Frontal cortex (tissue), 4 donors: ENCODE measurements at places on chromosomes 11 and 22. TPM values are rescaled to one million over a fixed set of nuclear protein-coding genes. Genes with fewer than 3 reads are reported as not detected.
A peak's percentile ranks its signal among the peaks of the same experiment; 100 is the strongest.

DNA sequence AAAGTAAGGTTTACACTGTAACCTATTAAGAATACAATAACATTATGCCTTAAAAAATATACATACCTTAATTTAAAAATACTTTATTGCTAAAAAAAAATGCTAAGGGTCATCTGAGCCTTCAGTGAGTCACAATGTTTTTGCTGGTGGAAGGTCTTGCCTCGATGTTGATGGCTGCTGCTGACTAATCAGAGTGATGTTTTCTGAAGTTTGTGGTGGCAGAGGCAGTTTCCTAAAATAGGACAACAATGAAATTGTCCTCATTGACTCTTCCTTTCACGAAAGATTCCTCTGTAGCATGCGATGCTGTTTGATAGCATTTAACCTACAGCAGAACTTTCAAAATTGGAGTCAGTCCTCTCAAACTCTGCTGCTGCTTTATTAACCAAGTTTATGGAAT is 97.6 kb downstream of the FAT3 start:
- DNase-seq, result no peak

DNA sequence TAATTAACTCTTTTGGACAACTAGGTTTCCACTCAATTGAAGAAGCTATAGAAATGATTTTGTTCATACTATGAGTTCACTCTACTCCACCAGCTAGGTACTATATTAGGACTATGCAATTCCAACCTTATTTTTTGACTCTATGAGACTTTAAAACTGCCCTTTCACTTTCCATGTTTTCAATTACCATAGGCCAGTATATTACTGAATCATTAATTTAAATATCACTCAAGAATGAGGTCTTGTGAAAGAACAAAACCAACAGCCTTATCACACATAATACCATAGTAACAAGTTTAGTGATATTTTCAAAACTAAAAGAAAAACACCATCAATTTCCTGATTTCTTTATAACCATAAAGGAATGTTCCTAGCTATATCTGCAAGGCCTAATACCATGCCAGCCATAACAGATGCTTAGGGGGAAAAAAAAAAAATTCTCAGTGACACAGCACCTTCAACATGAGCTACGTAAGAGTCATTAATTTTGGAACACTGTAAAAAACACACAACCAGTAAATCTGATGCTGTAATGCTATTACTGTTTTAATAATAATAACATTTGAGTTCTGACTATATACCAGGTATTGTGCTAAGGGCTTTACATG is 6.1 kb downstream of the DCUN1D5 start:
- DNase-seq, result no peak

GRCh38 chr11:119222308-119222707 is 16.2 kb downstream of the CBL start:
- DNase-seq, result peak; percentile 29

Gene OAF
- 1.2 TPM for total RNA-seq

DNA sequence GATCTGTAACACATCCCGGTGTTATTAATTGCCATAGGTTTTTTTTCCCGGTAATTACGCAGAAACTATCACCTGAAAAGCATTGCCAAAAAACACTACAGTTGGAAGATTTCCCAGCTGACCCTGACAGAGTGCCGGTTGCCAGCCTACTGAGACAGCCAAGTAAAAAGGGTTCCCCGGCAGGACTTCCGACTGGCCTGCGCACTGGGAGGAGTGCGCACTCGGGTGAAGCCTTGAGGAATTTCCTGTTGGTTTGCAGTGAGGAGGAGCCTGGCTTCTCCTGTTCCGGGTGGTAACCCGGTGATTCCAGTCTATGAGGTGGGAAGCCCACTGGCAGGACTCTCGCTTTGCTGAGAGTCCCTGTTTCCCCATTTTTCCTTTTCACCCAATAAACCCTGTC is 52.1 kb downstream of the CNTF start:
- DNase-seq, result no peak

GRCh38 chr11:8717544-8717875 is 34.9 kb downstream of the RPL27A start:
- DNase-seq, result no peak

DNA sequence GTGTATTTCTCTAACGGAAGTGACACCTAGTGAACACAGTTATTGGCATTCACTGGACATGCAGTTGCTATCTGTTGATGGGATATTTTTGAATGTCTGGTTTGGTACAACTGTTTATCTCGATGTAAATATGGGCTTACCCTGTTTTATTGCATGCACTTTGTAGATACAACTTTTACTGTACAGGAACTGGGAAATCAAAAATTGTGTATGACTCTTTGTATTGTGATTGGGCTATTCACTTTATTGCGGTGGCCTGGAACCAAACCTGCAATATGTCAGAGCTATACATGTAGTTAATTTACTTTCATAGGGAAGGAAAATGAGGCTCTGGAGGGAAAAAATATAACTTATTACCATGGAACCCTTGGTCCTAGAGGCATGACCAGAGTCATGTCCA is 380.7 kb upstream of the KIRREL3 start:
- DNase-seq, result no peak

Gene OR2AT4
- total RNA-seq, result not detected

DNA sequence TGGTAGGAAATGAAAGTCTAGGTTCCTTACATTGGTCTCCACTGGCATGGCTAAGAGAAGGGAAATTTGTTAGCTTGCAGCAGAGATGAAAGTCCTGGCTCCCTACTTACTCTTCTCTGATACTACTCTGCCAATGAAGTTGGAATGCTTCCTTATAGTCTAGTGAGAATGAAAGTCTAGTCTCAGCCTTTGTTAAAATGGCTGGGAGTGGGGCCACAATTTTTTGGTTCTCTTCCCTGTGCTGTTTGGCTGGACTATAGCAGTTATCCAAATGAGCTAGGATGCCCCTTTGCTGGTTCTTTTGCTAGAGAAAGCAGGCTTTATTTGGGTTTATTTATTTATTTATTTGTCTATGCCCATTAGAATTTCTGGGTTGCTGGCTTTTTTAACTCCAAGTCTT is 414.3 kb downstream of the AASDHPPT start:
- DNase-seq, result no peak

GRCh38 chr11:120305286-120305685 is 19.8 kb upstream of the TLCD5 start:
- DNase-seq, result no peak

- no peak for DNase-seq
Measured at GRCh38 chr11:82992223-82992622, 79.5 kb downstream of the RAB30 start.

DNA sequence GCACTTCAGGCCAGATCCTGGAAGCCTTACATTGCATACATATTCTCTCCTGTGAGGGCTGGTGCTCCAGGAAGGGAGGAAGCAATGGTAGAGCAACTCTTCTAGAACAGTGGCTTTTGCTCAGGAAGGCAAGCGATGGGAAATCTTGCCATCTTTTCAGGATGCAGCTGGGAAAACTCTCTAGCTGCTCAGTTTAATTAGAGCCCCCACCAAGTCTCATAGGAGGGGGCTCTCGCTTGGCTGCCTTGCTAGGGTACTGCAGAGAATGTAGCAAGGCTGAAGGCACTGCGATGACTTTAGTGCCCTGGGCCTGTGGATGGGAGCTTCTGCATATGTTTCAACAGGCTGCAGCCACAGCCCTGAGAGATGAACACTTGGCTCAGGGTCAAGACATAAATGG is 357.2 kb upstream of the SYN3 start:
- DNase-seq, result no peak

DNA sequence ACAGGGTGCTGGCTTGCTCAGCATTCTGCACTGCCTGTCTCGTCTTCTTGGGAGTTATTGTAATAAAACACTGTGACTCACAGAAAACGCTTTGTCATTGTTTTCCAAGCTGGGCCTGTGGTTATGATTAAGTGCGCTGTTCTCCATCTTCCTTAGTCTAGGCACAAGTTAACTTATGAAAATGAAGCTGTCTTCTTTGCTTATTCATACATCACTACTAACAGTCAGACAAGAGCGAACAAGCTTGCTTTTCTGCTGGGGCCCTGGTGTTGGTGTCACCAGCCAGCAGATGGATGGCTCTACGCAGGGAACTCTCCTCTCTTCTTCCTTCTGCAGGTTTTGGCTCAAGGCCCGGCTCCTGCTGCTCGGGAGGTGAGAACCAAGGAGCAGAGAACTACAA is 380.1 kb upstream of the SYN3 start:
- no peak for DNase-seq

GRCh38 chr11:6655020-6655789 is 404 bp downstream of the DCHS1 start:
- peak; percentile 61 for DNase-seq

GRCh38 chr11:114064216-114064615 is 4.7 kb downstream of the ZBTB16 start:
- no peak for DNase-seq

Gene NPTXR
- total RNA-seq, result 10.6 TPM

DNA sequence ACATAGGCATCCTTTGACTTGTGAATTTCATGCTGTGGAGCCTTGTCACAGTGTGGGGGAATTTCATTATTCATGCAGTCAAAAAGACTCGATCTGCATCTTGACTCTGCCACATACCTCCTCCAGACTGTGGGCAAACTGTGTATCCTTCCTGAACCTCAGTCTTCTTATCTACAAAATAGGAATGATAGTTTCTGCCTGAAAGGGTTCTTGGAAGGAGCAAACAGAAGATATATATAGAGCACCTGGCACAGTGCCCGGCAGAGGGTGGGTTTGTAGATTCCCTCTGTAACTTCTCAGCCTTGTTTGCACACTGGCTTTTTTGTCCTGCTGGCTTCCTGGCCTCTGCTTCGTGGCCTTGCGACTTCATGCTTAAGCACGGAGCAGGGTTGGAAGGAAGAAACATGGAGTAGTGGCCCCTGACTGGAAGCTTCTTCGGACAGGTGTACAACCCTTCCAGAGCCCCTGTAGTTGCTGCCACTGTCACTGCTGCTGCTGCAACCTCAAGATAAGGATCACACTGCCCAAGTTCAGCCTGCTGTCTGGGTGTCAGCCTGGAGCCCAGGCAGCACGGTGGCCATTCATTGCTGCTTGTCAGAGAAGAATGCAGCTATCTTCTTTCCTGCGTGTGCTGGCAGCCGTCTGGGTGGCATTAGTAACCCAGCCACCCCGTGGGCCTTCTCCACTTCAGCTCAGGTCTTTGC is 106.4 kb downstream of the MICAL2 start:
- DNase-seq, result no peak

Gene OR8G5
- not detected for total RNA-seq

Gene KRTAP5-2
- total RNA-seq, result not detected

Gene RFPL1
- under 0.01 TPM for total RNA-seq

GRCh38 chr22:29937940-29938693 is 55.1 kb downstream of the MTMR3 start:
- no peak for DNase-seq

DNA sequence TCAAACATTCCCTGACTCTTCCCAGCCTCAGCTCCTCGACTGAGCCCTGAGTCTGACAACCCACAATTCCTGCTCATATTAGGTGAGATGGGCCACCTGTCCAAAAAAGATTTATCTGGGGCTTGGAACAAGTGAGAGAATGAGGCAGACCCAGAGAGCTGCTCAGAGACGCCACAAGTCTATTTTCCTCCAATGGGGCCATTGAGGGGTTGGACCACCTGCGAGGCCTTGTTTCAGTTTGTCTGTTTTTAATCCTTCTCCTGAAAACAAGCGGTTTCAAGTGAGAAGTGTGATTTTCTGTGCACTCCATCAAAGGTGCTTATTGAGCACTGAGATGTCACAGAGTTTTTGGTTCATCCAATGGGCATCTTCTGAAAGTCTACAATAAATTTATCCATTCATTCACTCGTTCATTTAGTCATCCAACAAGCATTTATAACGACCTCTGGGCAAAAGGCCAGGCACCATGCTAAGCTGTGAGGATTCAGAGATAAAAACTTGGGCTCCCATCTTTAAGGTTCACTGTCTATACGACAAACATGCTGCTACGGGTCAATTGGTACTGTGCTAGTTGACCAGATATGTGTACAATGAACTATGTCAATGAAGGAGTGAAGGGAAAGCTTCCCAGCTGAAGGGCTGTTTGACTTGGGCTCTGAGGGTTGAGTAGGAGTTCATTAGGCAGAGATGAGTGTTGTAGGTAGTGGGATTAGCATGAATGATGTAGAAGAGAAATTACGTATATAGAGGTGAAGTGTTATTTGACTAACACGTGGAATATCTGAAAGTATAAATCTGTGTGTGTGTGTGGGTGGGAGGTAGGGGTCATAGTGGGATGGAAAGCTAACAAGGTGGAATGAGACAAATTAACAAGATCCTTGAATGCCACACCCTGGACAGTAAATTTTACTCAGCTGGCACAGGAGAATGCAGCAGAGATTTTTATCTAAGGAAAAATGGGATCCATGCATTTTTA is 168.9 kb downstream of the MIAT start:
- no peak for DNase-seq

DNA sequence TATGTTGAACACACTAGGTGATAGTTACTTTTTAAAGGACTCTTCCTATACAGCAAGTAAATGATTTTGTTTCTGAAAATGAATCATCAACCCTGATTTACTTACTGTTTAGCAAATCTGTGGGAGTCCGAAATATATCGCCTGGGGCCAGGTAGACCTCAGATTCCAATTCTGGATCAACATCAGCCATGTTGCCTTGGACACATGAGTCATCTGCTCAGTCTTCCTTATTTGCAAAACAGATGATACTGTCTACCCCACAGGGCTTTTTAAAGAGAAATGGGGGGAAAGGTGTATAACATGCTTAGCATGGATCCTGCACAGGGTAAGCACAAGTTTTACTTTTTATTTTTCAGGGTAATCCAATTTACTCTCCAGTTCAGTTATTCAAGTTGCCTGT is 324.2 kb downstream of the TENM4 start:
- DNase-seq, result no peak
